ENCODE measurements at places on chromosomes 16 and 17.
A peak's percentile ranks its signal among the peaks of the same experiment; 100 is the strongest.

DNA sequence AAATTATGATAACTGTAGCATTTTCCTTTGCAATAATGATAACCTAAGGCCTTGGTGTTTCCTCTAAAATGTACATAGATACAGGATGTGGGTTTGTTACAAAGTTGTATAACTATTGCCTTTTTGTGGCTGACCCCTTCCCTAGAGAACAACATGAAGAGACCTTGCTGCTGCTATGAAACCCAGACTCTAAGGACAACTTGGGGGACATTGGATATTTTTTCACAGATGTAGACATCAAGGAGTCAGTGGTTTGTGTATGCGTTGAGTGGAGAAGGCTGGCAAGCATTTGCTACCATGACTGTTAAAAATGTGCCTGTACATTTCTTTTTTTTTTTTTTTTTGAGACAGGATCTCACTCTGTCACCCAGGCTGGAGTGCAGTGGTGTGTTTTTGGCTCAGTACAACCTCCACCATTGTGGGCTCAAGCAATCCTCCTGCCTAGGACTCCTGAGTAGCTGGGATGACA, 12.3 kb downstream of the HMOX2 start:
- no peak for DNase-seq

DNA sequence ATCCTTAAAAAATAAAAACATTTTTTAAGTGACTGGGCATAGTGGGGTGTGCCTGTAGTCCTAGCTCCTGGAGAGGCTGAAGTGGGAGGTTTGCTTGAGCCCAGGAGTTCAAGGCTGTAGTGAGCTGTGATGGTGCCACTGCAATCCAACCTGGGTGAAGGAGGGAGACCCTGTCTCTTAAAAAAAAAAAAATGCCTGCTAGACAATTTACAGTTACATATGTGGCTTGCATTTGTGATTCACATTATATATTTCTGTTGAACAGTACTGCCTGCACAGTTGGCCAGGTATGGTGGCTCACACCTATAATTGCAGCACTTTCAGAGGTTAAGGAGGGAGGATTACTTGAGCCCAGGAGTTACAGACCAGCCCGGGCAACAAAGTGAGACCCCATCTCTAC, 23.4 kb downstream of the CBFB start:
- DNase-seq = no peak

DNA sequence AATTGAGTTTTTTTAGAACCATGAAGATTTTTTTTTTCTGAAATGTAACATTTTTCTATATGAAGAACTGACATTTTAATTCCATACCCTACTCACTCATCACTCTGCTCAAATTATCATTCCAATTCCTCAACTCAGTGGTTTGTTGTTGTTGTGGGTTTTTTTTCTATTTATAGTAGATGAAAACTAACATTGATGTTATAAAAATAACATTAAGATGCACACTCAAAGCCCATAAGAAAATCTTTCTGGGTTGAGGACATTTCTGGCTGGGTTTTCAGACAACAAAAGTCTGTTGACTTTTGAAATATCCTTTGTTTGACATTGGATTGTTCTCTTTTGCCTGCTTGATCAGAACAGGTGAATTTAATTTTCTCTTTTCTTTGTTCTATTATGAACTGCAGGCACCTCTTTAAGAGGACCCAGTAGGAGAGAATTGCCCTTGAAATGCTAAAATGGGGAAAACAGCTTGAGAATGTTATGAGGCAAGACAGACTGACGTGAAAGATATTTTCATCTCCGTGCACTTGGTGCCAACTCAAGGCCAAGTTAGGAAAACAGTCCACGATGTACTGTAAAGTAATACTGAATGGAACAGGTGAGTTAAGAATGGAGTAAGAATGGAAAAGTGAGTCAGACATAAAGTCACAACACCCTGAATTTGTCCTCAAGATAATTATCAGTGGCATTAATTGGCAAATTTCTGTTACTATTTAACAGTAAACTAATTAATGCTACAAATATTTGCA, 16.1 kb upstream of the ABCA5 start:
- no peak for DNase-seq

GRCh38 chr17:17416007-17416399, 60.8 kb upstream of the MED9 start:
- DNase-seq = peak; percentile 75

- no peak for DNase-seq
These were observed 454.8 kb upstream of the CDH11 start for GRCh38 chr16:65576631-65577030.

- DNase-seq = no peak
These were observed 13.0 kb downstream of the KATNB1 start for GRCh38 chr16:57748596-57748995.

GRCh38 chr16:66041907-66042306, 324.6 kb upstream of the CDH5 start:
- DNase-seq = no peak

DNA sequence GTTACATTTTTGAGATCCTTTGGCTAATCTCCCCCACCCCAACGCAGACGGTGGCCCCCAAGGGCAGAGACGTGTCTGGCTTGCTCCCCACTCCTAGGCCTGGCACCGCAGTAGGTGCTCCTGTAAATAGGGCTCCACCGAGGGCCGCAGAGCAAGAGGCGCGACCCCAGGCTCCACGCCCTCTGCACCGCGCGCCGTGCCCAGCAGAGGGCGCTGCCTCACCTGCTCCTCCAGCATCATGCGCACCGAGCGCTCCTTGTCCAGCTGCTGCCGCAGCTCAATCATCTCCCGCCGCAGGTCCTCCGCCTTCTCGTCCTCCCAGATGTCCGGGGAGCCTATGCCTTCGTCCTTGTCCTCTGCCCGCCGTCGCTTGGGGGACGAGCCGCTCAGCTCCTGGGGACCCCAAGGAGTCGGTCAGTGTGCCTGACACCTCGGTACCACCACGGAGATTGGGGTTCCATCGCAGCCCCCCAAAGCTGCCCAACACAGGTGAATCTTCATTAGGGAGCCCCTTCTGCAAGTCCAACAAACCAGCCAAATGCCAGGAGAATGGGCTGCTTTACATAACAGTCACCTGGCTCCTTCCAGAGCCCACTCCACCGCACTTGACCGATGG, 11.2 kb downstream of the TFAP4 start:
- DNase-seq = no peak

GRCh38 chr16:85200471-85201278, 88.4 kb upstream of the CIBAR2 start:
- no peak for DNase-seq

GRCh38 chr17:79075446-79075750, 774 bp downstream of the ENGASE start:
- no peak for DNase-seq

- no peak for DNase-seq
These were observed 17.9 kb downstream of the NME2 start for GRCh38 chr17:51184124-51184523.

DNA sequence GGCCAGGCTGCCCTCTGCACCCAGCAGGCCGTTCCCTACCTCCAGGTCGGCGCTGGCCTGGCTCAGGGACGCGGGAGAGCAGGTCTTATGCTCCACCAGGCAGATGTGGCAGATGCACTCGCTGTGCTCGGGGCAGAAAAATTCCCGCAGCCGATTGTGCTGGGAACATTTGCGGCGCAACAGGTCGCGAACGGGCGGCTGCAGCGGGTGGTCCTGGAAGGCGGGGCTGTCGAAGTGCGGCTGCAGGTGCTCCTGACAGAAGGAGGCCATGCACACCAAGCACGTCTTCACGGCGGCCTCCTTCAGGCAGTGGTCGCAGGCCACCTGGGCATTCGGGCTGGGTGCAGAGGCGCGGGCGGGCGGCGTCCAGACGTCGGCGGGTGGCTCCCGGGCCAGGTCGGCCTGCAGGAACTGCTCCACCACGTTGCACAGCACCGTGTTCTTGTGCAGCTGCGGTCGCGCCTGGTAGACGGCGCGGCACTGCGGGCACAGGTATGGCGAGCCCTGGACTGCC, 439 bp downstream of the TRIM25 start:
- no peak for DNase-seq

GRCh38 chr16:49275050-49275730, 6.4 kb downstream of the CBLN1 start:
- no peak for DNase-seq

GRCh38 chr17:64320613-64321553, 57.8 kb upstream of the TEX2 start:
- peak; percentile 86 for DNase-seq

DNA sequence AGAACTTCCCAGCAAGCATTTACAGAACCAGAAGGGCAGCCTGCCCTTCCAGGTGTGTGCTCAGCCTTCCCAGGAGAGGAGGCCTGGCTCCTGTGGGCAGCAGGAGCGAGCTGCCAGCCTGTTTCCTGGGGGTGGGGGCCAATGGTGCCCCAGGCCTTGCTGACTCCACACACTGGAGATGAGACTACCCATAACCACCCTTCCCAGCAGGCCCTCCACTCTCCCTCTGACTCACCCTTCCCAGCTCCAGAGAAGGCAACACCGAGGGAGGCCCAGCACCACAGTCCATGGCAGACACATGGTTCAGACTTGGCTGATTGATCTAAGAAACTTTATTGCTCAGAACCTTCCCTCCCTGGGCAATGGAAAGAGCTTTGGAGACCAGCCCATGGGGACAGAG, 1.8 kb upstream of the PRSS53 start:
- DNase-seq = no peak

GRCh38 chr17:44778656-44779210, 19.9 kb downstream of the ADAM11 start:
- DNase-seq = no peak

- peak; percentile 30 for DNase-seq
These were observed 737 bp downstream of the NUDT16L1 start for GRCh38 chr16:4693956-4694641.

DNA sequence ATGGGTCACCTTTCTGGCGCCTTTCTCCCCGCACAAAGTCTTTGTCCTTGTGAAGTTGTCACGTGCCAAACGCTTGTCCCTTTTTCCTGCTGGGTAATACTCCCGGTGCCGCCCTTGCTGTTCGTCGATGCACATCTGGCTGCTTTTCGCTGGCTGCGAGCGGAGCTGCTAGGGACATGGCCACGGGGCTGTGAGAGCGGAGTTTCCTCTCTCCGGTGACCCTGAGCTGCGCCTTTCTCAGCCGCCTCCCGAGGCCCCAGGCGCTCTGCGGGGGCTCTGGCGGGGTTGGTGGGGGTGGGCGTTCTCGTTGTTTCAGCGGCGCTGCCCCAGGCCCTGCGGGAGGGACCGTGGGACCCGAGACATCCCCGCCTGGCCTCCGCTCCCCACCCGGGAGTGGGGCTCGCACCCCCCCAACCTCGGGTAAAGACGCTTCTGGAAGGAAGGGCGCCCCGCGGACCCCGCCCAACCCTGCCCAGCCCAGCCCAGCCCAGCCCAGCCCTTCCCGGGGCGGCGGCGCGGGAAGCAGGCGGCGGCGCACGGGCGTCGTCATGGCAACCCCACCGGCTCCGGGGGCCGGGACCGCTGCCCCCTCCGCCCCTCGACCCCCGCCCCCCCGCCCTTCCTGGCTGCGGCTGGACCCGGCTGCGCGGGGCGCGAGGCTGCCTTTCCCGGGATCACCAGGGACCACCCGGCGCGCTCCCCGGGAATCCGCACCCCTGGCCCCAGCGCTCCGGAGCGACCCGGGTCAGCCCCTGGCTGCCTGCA, 12.3 kb downstream of the CHMP6 start:
- no peak for DNase-seq

DNA sequence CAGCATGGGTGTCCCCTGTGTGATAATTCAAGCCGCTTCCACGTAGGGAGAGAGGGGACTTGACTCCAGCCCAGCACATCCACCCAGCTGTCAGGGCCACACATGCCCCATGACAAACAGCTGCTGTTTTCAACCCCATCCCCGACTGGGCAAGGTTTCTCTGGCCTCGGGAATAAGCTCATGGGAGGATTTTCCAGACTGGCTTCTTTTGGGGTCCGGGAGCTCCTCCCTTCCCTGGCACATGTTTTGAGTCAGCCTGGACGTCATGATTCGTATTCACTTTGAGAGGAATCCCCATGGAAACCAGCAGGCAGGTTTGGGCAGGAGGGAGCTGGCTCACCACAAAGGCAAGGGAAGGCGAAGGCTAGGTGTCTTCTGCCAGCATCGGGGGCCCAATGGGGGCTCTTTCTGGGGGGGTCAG, 156.4 kb downstream of the CMIP start:
- DNase-seq = no peak

DNA sequence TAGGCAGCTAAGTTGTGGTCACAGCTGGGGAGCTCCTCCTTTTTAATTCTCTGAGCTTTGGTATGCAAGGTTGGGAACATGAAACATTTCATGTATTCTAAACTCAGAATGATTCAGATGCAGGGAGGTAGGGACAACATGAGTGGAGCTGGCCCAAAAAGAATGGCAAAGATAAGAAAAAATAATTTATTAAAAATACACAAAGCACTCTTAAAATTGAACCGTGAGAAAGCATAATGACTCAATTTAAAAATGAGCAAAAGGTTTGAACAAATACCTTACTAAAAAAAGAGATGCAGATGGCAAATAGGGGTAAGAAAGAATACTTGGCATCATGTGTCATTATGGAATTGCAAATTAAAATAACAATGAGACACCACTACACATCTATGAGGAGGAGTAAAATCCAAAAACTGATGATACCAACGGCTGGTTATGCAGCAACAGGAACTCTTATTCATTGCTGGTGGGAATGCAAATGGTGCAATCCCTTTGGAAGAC, 175.6 kb upstream of the IRX3 start:
- no peak for DNase-seq
